Stimulated activated CD8-positive, alpha-beta memory T cell treated with anti-CD3 and anti-CD28 coated beads, Interleukin-15, amount 100 ng/mL, for 1 hour (primary cell): ENCODE measurements at places on chromosomes 2 and 18.

DNA sequence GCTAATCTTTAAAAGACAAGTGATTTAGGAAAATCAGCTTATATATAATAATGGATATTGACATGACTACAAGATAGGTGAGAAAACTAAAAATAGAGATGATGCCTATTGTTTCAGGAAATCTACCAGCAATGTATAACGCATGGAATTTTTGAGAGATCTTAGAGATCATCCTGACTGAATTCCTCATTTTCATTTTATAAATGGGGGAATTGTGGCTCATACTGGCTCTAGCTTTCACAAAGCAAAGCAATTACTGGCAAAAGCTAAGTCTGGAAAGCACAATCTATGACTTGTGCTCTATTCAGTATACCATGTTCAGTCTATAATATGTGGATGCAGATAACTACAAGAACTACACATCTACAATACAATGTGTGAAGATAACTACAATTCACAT, 51.9 kb upstream of the FANCL start:
- DNase-seq, result no peak

GRCh38 chr2:212097001-212097400, 441.6 kb downstream of the ERBB4 start:
- no peak for DNase-seq

DNA sequence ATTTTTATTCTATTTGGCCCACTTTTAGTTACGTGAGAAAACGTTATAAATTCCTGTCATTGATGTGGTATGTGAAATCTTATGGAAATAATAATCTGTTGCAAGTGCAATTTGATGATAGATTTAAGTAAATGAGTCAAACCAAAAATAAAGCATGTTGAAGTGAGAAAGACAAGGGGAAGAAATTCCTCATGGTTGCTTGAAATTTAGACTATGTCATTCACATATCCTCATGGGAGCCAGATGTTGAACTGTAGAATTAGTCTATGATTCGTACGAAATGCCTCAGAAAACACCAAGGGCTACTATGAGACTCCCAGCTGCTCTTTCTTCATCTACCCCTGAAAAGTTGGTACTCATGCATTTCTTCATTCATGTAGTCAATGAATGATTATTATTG, 55.7 kb downstream of the KLHL14 start:
- no peak for DNase-seq

- no peak for DNase-seq
Measured at GRCh38 chr2:85131116-85131515, 2.1 kb upstream of the TCF7L1 start.

DNA sequence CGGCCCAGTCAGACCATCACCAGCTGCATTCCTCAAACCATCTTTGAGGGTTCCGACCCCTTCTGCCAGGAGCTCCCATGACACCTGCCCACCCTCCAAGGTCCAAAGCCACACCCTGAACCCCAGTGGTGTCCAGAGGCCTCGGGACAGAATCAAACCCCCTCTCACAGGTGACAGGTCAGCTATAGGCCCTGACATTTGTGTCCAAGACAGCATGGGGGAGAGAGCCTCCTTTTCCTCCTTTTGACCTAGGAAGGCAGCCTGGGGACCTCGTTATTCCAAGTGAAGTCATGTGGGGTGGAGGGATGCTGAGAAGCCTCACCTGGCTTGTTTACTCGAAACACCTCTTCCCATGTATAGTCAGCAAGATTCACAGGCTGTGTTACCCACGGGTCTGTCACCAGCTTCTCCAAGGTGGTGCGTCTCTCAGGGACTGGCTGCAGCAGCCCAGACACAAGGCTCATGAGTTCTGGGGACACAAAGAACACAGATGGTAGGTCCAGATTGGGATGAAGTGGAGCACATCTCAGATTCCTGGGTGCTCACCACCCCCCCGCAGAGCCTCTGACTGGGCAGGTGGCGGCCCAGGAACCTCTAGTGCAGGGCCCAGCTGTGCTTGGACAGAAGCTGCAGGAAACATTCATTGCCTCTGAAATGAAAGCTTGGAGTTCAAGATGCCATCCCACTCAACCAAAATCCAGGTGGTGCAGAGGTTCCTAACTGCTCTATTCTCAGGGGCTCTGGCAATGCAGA, 5.1 kb upstream of the MTERF4 start:
- DNase-seq, result no peak

- no peak for DNase-seq
Measured at GRCh38 chr2:136534811-136535210, 230.5 kb upstream of the THSD7B start.
